ENCODE measurements at places on chromosomes 11 and 22. TPM values are rescaled to one million over a fixed set of nuclear protein-coding genes. Genes with fewer than 3 reads are reported as not detected.

- H3K4me3 ChIP-seq, result no peak overlapping the region
- H3K27me3 ChIP-seq, result no peaks in the 10 kb centered on the region
- no peaks in the 10 kb centered on the region for H3K36me3 ChIP-seq
- peaks cover 17% of the 10 kb centered on the region for H3K4me1 ChIP-seq
Measured at GRCh38 chr11:77510851-77511250, 37.0 kb upstream of the PAK1 start.

- no peak overlapping the region for H3K27ac ChIP-seq
- H3K4me1 ChIP-seq, result no peaks in the 10 kb centered on the region
- no peaks in the 10 kb centered on the region for H3K36me3 ChIP-seq
- H3K27me3 ChIP-seq, result no peaks in the 10 kb centered on the region
- H3K4me3 ChIP-seq, result no peak overlapping the region
Measured at GRCh38 chr11:38510041-38510440, 1912.0 kb upstream of the RAG2 start.

- H3K4me1 ChIP-seq, result no peaks in the 10 kb centered on the region
- no peak for DNase-seq
- H3K4me3 ChIP-seq, result no peak overlapping the region
Measured at GRCh38 chr22:46425016-46425415, 89.5 kb downstream of the TRMU start.

PIH1D2 gene
- total RNA-seq, result 1.8 TPM

GAL gene
- 6.1 TPM for total RNA-seq

DNA sequence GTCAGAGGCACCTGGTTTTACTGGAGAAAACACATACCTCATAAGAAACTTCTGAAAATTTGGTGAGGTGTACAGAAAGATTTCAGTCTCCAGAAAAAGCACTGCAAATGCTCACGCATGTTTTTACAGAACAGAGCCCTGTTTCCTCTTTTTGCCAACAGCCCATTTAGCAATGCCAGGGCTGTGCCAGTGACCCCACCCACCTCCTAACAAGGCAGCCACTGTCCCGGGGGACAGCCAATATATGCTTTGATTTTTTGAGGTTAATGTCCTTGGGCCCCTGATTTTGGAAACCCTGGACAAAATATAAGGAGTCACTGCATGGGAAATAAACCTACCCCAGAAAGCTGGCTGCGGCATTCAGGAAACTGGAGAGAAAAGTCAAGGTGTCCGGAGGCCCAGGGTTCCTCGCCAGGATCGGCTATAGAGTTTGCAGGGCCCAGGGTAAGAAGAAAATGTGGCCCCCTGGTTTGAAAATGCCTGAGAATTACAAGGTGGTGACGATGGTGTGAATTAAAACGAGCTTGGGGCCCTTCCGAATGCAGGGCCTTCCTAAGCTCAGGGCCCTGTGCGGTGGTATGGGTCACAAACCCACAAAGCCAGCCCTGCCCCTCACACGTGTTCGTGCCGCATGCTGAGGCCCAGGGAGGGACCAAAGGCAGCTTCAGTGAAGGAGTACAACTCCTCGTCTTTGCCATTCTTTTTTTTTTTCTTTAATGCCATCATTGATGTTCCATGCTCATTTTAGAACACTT is 71.1 kb upstream of the WNT7B start:
- no peak overlapping the region for H3K4me3 ChIP-seq
- no peaks in the 10 kb centered on the region for H3K36me3 ChIP-seq
- no peak overlapping the region for H3K27ac ChIP-seq

- no peaks in the 10 kb centered on the region for H3K36me3 ChIP-seq
- H3K27ac ChIP-seq, result peak overlapping the region; percentile 91
- peaks cover 26% of the 10 kb centered on the region for H3K4me1 ChIP-seq
- H3K27me3 ChIP-seq, result no peaks in the 10 kb centered on the region
- DNase-seq, result peak; percentile 44
Measured at GRCh38 chr22:37546437-37547250, 13.6 kb upstream of the CDC42EP1 start.

- no peaks in the 10 kb centered on the region for H3K27me3 ChIP-seq
- H3K4me3 ChIP-seq, result no peak overlapping the region
- H3K4me1 ChIP-seq, result peaks cover 29% of the 10 kb centered on the region
- no peaks in the 10 kb centered on the region for H3K36me3 ChIP-seq
- H3K27ac ChIP-seq, result no peak overlapping the region
Measured at GRCh38 chr11:35664977-35665441, 2.4 kb downstream of the TRIM44 start.

PANX3 gene
- not detected for total RNA-seq

DNA sequence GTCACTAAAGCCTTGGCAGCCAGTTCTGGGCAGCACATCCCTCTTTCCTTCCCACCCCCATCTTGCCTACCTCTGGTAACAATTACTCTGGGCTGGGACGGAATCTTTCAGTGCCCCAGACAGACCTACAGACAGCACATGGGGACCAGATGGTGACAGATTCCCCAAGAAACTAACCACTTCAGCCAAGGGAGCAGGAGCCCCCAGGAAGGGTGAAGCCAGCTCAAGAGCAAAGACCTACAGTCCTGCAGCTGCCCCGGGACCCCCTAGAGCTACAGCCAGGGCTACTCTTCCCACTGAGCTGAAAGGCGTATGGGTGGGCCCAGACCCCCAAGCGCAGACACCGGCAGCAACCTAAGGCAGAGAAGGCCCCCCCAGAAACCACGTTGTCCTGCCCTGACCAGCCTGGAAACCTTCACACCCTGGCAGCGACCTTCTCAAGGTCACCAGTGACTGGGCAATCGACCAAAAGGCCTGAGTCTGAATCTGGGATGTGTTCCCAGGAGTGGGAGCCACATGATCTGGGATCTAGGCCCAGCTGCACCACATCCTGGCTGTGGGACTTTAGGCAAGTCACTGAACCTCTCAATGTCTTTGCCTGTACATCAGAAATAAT is 65.8 kb downstream of the LRRC32 start:
- H3K36me3 ChIP-seq, result no peaks in the 10 kb centered on the region
- no peaks in the 10 kb centered on the region for H3K27me3 ChIP-seq
- no peak for DNase-seq
- H3K4me1 ChIP-seq, result peaks cover 9% of the 10 kb centered on the region

DNA sequence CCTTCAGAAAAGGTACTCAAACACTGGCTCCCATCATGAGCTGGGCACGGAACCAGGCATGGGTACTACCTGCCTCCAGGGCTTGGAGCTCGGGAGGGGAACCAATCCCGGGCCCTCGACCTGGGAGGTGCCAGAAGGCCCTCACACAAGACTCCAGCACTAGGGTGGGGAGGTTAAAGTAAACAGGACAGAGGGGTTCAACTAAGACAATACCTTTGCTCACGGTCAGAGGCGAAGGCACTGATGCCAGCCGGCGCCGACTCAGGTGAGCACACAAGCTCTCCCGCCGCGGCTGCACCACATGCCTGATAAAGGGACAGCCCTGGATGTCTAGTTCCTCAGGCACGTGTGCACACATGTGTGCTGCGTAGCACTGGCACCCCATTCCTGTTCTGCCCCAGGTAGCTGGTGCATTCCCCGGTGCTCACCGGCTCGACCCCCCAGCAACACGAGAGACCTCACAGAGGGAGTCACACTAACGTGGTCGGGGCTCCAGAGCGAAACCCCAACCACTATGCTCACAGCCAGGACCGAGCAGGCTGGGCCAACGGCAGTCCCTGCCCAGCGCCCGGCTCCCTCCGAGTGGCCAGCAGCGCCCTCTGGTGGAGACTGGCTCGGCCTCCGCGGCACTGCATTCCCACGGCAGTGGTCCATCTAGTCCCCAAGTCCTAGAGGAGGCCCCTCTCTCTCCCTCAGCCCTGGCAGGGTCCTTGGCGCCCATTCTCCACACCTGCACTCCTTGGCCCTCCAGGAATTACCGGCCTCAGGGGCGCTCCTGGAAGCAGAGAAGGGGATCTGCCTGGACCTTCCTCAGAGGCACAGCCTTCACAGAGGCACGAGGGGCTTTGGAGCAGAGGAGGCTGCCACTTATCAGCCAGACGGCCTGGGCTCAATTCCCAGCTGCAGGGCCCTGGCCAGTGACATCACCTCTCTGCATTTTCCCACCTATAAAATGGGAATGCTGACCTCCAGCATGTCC is 28.8 kb upstream of the MOB2 start:
- no peaks in the 10 kb centered on the region for H3K36me3 ChIP-seq
- H3K4me1 ChIP-seq, result no peaks in the 10 kb centered on the region
- peak; percentile 63 for DNase-seq
- no peaks in the 10 kb centered on the region for H3K27me3 ChIP-seq

GRCh38 chr22:35633520-35633919 is 14.7 kb upstream of the APOL6 start:
- no peak overlapping the region for H3K27ac ChIP-seq
- DNase-seq, result no peak
- H3K36me3 ChIP-seq, result no peaks in the 10 kb centered on the region
- no peak overlapping the region for H3K4me3 ChIP-seq

DNA sequence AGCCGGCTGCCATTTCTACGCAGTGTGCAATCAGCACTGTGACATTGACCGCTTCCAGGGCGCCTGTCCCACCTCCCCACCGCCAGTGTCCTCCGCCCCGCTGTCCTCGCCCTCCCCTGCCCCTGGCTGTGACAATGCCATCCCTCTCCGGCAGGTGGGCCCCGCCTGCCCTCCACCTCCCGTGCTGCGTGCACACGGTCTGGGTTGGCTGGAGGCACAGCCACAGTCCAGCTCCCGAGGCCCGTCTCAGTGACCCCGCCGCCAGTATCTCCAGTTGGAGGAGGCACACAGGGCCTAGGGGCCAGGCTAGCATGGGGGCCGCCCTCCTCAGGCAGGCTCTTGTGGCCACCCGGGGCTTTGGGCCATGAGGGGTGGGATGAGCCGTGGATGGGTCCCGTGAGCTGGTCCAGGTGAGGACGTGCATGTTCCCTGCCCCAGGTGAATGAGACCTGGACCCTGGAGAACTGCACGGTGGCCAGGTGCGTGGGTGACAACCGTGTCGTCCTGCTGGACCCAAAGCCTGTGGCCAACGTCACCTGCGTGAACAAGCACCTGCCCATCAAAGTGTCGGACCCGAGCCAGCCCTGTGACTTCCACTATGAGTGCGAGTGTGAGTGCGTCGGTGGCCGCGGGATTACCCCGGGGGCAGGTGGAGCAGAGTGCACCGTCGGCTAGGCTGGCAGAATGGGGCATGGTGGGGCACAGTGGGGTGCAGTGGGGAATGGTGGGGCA is 29.7 kb downstream of the MUC5B start:
- DNase-seq, result no peak
- no peaks in the 10 kb centered on the region for H3K4me1 ChIP-seq
- H3K4me3 ChIP-seq, result no peak overlapping the region
- no peaks in the 10 kb centered on the region for H3K27me3 ChIP-seq

DNA sequence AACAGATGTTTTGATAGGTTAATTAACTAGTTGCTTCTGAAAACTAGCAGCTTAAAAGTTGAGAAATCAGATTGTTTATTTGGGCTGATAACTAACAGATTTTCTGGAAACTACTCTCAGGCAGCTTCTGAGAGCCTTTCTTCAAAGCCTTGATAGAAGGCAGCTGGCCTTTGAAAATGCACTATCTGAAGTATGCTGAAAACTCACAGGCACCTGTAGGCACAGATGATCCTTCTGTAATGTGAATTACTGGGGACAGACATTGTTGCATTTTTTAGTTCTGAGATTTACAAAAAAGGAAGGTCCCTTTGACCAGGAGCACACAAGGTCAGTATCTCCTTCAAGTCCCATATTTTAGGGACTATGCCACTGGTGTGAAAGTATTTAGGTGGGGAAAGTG is 460.8 kb upstream of the CNTN5 start:
- no peaks in the 10 kb centered on the region for H3K4me1 ChIP-seq
- H3K4me3 ChIP-seq, result no peak overlapping the region
- DNase-seq, result no peak
- H3K36me3 ChIP-seq, result no peaks in the 10 kb centered on the region
- no peaks in the 10 kb centered on the region for H3K27me3 ChIP-seq

FHIP1B gene
- 21.3 TPM for total RNA-seq

DNA sequence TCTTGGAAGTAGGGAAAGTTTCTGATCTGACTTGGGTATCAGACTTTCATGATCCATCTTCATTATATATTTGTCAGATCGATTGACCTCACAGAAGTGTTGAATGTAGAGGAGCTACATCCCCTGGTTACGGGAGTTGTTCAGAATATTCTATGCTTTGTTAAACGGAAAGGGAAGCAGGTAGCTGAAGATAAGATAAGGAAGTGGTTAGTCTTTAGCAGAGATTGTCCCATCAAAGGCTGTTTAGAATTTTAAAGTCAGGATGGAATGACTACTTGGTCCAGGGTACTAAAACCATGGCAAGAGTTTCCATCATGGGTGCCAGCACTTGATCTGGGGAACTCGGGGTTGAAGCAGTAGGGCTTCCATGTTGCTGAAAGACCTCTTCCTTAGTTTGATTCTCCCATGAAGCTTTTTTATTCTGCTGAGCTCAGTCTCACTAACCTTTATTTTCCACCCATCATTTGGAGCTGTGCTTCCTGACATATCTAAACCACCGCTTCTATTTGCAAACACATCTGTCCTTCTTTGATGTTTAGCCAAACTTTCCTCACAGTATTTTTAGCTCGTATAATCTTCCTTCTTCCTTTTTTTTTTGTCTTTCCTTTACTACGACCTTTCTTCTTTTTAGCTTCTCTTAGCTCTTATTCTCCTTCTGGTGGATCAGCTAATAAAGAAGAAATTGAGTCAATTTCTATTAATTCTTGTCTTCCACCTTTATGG is 4.0 kb upstream of the C22orf31 start:
- H3K4me1 ChIP-seq, result no peaks in the 10 kb centered on the region
- peaks cover 16% of the 10 kb centered on the region for H3K27me3 ChIP-seq

CRYBB1 gene
- total RNA-seq, result not detected

- no peaks in the 10 kb centered on the region for H3K36me3 ChIP-seq
- no peaks in the 10 kb centered on the region for H3K27me3 ChIP-seq
- H3K4me3 ChIP-seq, result no peak overlapping the region
- H3K4me1 ChIP-seq, result peaks cover 9% of the 10 kb centered on the region
Measured at GRCh38 chr11:30760345-30760744, 174.2 kb upstream of the MPPED2 start.

GRCh38 chr11:133924661-133925060 is 32.1 kb downstream of the IGSF9B start:
- H3K36me3 ChIP-seq, result no peaks in the 10 kb centered on the region
- H3K4me3 ChIP-seq, result no peak overlapping the region
- no peak for DNase-seq
- no peak overlapping the region for H3K27ac ChIP-seq
- H3K27me3 ChIP-seq, result no peaks in the 10 kb centered on the region
